ENCODE measurements at places on chromosomes 4 and X. TPM values are rescaled to one million over a fixed set of nuclear protein-coding genes. Genes with fewer than 3 reads are reported as not detected.

DNA sequence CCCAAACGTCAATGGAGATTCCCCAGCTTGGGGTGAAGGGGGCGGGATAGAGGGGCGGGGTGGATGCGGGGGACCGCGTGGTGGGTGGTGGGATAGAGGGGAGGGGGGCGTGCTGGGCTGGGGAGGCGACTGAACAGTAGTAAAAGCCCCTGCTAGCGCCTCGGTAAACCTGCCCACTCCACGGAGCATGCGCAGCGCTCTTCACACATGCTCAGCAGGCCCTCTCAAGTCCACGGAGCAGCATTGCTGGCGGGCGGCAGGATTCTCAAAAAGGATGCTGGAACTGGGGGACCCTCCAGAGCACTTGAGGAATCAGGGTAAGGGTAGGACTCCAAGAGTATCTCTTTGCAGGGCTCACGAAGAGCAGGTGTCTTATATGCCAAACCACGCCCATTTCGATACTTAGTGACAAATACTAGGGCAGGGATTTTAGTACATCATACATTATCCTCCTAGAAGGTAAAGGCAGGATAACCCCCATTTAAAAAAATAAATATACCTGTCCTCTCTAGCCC lies 378 bp upstream of the RPS6KA6 start:
- DNase-seq, result no peak

DNA sequence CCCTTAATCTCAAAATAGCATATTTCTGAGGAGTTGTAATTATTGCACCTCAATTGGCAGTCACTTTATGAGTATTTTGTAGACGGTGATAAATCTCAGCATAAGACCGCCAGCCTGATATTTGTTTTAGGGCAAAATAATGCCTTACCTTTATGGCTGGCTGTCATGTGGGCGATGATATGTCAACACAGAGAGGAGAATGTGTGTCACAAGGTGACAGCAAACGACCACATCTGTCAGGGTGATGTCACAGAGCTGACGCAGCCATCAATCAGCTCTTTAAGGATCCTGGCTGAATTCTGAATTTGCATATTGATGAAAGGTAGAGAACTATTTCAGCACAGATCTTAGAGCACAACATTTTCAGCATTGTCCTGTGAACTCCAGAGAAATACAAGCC lies 209.7 kb downstream of the CEP135 start:
- no peak for DNase-seq

GRCh38 chrX:12690646-12691045 lies 100.6 kb upstream of the PRPS2 start:
- DNase-seq, result no peak

- no peak for DNase-seq
Observed at GRCh38 chr4:8192748-8193738, 6.0 kb upstream of the SH3TC1 start.

GRCh38 chr4:1592068-1592708 lies 91.9 kb downstream of the FAM53A start:
- no peak for DNase-seq

GRCh38 chr4:78551420-78552351 lies at the start of gene ANXA3:
Gene ANXA3, plus strand, starts transcription at chr4:78551770. Its CDS starts 2,704 bp downstream, at chr4:78554474.
- no peak for DNase-seq

- no peak for DNase-seq
Observed at GRCh38 chrX:133437766-133438165, 22.5 kb upstream of the GPC4 start.

- DNase-seq, result no peak
Observed at GRCh38 chrX:13026877-13027652, 17.4 kb downstream of the FAM9C start.

ERVMER34-1 gene
- 0.10 TPM for polyA plus RNA-seq
